ENCODE measurements at places on chromosomes 12 and 14.

DNA sequence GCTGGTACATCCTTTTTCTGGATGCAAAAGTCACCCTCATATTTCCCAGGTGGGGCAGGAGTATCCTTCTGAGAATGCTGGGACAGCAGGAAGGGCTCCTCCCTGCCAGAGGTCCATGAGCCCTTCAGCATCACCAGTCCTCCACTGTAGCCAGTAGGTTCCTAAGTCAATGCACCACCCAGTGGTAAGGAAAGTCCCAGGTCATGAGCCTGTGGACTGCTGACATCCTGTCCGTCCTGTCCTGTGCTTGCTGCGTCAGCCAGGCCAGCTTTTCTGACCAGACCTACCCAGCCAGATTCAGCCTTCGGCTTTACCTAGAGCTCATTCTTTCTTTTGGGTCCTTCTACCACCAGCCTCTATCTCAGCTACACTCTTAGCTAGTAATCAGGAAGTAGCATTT lies 23.0 kb upstream of the ACTN1 start:
- DNase-seq = no peak

- peak; percentile 51 for DNase-seq
Observed at GRCh38 chr12:112198120-112198733, 72.9 kb downstream of the TRAFD1 start.

- no peak for DNase-seq
Observed at GRCh38 chr12:114123108-114123507, 157.0 kb upstream of the RBM19 start.

GRCh38 chr14:72630374-72630773 lies 263.5 kb downstream of the DPF3 start:
- no peak for DNase-seq

DNA sequence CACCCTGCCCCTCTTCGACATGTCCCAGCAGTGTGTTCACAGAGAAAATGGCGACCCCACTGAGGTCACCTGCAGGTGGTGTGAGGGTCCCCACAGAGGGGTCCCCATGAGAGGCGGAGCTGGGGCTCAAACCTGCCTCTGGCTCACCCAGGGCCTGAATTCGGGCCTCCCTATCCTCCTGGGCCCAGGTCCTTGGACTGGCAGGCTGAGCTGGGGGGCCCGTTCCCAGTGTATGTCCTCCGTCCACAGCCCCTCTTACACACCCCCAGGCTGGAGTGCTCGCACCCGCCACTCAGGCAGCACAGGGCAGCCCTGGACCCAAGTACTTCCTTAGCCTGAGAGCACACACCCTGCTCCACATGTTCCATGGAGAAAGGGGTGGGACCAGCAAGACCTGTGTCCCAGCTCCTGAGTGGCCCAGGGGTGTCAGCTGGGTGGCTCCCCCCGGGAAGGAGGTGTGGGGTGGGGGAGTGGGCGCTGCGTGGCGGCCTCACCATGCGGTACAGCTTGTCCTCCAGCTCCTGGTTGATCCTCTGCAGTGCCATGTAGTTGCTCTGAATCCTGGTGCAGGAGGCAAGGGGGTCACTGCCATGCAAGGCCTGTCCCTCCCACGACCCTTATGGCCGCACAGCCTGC lies 42.6 kb downstream of the BEGAIN start:
- no peak for DNase-seq
